ENCODE measurements at places on chromosomes 5 and 9.

DNA sequence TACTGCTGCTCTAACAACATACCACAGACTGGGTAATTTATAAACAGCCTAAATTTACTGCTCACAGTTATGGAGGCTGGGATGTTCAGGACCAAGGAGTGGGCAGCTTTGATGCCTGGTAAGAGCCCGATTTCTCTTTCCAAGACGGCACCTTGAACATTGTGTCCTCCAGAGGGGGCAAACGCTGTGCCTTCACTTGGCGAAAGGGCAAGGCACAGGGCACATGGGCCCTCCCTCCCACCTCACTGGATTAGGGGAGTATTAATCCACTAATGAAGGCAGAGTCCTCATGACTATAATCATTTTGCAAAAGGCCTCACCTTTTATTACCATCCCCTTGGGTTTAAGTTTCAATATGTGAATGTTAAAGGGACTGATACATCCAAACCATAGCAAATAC is 397.7 kb downstream of the TMEM38B start:
- DNase-seq: no peak

GRCh38 chr9:120619751-120620655 is 40.0 kb upstream of the CDK5RAP2 start:
- peak; percentile 21 for DNase-seq

- DNase-seq: no peak
Observed at GRCh38 chr9:136541709-136542108, 4.1 kb downstream of the NOTCH1 start.

DNA sequence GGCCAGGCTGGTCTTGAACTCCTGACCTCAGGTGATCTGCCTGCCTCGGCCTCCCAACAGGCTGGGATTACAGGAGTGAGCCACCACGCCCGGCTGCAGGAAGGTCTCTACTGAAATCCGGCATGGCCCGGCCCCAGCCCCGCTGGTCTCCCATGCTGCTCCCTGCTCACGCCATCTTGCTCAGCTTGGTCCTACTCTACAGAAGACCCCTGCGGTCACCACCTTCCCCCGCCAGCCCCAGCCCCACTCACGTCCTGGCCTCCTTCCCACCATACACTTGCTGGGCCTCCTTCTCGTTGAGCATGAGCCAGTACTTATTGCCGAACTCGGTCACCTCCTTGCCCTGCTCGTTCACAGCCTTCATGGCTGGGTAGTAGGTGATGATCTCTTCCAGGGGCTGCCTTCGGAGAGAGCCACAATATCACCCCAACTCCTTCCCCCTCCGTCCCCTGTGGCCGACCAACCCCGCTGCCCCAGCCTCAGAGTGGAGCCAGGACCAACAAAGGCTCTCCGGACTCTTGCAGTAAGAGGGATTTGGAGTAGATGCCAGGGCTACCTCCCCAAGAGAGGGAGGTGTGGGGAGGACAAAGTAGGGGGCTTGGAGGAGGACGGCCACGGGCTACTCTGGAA is 4.0 kb downstream of the PTGES2 start:
- DNase-seq: no peak

GRCh38 chr9:104765138-104765537 is 1.2 kb downstream of the NIPSNAP3B start:
- DNase-seq: no peak

GRCh38 chr9:89539374-89539773 is 41.5 kb upstream of the SEMA4D start:
- no peak for DNase-seq

DNA sequence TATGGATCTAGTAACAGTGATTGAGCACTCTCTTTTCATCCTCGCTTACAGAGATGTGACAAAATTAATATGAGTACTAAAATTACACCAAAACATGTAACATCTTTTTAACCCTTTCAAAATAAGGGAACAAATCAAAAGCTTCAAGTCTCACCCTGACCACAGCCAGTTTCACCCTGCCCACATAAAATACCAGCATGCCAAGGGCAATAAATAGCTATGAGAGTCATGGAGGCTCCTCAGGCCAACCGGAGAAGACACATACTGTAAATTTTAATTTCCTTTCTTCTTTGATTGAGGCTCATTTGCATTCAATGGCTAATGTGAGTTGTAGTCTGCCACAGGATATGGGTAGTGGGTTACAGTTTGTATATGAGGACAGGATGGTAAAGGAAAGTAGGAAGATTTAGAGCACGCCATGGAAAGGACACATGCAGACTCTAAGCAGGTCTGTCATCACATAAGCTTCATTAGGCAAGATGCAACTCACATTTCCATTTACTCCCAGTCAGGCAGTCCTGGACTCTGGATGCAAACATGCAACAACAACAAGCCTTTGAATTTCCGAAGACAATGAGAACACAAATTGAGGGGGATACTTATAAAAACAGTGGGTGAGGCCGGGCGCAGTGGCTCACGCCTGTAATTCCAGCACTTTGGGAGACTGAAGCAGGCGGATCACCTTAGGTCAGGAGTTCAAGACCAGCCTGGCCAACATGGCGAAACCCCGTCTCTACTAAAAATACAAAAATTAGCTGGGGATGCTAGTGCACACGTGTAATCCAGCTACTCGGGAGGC is 11.3 kb downstream of the IL4 start:
- DNase-seq: no peak

- no peak for DNase-seq
Observed at GRCh38 chr9:37236822-37237221, 116.4 kb downstream of the ZCCHC7 start.

- no peak for DNase-seq
Observed at GRCh38 chr9:103819936-103820335, 274.2 kb upstream of the SMC2 start.

DNA sequence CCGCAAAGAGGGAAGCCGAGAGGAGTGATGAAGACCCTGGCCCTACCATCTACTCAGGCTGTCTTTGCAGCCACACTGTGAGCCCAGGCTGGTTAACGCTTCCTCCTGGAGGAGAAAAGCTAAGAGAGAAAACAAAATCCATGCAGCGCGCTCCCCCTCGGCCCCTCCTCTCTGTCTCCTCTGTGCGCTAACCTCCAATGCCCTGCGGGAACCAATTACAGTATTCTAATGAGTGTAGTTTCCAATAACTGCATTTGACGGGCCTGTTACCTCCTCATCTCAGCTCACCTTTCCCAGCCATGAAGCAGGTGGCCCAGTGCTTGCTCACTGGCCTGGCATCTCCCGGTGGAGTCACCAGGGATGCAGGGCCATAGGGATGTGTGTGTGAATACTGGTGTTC is 565.5 kb downstream of the EBF1 start:
- no peak for DNase-seq

DNA sequence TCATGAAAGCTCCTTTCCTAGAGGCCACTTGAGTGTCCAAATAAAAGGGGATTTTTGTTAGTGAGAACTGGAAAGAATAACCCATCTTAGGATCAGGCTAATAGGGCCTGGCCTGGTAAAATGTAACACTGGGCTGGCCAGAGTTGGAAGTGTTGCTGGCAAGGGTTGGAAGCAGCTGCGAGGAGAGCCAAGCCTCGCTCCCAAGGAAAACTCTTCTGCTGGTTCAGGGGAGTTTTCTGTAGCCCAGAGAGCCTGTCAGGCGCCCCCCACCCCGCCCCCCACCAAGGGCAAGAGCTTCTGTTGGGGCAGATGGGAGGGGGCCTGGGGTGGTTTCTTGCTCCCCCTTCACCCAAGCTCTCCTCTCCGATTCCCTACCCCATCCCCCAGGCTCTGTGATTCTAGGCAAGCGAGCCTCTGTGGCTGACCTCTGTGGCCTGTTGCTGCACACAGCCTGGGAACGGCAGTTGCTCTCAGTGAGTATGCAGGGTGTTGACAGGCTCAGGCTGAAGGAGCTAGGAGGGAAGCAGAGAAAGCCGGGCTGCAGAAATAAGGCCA is 547.8 kb downstream of the CCDC171 start:
- DNase-seq: no peak

DNA sequence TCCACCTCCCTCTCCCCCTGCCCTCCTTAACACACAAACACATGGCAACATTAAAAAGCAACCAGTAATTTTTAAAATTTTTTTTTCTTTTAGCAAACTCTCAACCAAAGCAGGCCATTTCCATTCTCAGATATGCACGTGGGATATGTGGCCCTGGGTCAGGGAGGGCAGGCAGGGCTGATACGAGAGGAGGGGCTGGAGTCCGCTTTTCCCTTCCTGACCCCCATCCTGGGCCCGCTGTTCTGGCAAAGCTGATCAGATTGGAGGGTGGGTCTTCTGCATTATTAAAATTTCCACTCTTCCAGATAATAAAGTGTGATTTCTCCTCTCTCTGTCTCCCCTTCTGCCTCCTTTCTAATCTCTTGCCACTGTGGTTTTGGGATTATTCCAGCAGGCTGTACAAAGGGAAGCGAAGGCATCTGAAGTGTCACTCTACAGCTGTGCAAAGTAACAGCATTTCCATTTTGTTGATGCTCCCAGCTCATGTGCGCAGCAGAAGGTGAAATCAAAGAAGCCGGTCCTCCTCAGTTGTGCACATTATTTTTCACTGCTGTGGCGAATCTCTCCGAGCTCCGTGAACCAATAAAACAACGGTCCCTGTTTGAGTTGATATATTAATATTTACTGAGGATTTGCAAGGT is 12.0 kb downstream of the IRX1 start:
- DNase-seq: no peak

- peak; percentile 48 for DNase-seq
Observed at GRCh38 chr9:96344458-96345180, 38.9 kb downstream of the SLC35D2 start.

GRCh38 chr9:36301227-36301626 is 43.0 kb upstream of the GNE start:
- no peak for DNase-seq
